ENCODE measurements at places on chromosomes 13 and 19. TPM values are rescaled to one million over a fixed set of nuclear protein-coding genes. Genes with fewer than 3 reads are reported as not detected.

The KISS1R gene
- not detected for total RNA-seq

The ZNF442 gene
- total RNA-seq: 0.66 TPM

The DCLK1 gene
- 4.4 TPM for total RNA-seq

The COX6B2 gene
- not detected for total RNA-seq

The PRODH2 gene
- total RNA-seq: not detected

The CALR3 gene
- total RNA-seq: not detected

The SPRED3 gene
- total RNA-seq: 2.1 TPM

The LRG1 gene
- 0.53 TPM for total RNA-seq

The LTBP4 gene
- 55.8 TPM for total RNA-seq

The MAU2 gene
- total RNA-seq: 55.1 TPM

The MAP2K7 gene
- 42.7 TPM for total RNA-seq

The GATAD2A gene
- total RNA-seq: 54.9 TPM

The KLK7 gene
- not detected for total RNA-seq

The CGB1 gene
- total RNA-seq: not detected

The HSH2D gene
- not detected for total RNA-seq

The SERP2 gene
- total RNA-seq: 1.1 TPM

The MAG gene
- total RNA-seq: not detected

The OR4F17 gene
- total RNA-seq: not detected

The VAV1 gene
- total RNA-seq: 1.1 TPM

The MBD3L2B gene
- total RNA-seq: not detected

The ZNF556 gene
- total RNA-seq: 0.57 TPM

The CGB5 gene
- not detected for total RNA-seq

The LILRA1 gene
- total RNA-seq: 0.53 TPM

The SIX5 gene
- 9.3 TPM for total RNA-seq

The TMEM91 gene
- total RNA-seq: 1.4 TPM

The REEP6 gene
- total RNA-seq: 0.23 TPM

The COL5A3 gene
- total RNA-seq: 6.5 TPM

The ZFR2 gene
- total RNA-seq: not detected

The CEACAM3 gene
- total RNA-seq: not detected

The CILP2 gene
- not detected for total RNA-seq
